ENCODE measurements at places on chromosomes 4 and X.

DNA sequence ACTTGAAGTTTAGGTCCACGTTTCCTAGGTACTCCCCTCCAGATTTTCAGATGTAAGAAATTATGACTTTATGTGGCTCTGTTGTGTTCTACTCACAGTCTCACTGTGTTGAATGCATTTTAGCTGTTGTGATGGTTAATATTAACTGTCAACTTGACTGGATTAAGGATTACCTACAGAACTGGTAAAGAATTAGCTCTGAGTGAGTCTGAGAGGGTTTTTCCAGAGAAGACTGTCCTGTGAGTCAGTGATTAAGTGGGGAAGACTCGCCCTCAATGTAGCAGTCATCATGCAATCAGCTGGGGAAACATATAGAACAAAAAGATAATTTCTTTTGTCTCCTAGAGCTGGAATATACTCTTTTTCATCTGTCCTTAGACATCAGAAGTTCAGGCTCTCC is 493.4 kb downstream of the ACTRT1 start:
- no peak for DNase-seq

GRCh38 chrX:103811858-103812257 is 20.2 kb downstream of the RAB9B start:
- no peak for DNase-seq

- DNase-seq, result peak; percentile 27
These were observed 17.8 kb downstream of the ZNF81 start for GRCh38 chrX:47854474-47854873.

DNA sequence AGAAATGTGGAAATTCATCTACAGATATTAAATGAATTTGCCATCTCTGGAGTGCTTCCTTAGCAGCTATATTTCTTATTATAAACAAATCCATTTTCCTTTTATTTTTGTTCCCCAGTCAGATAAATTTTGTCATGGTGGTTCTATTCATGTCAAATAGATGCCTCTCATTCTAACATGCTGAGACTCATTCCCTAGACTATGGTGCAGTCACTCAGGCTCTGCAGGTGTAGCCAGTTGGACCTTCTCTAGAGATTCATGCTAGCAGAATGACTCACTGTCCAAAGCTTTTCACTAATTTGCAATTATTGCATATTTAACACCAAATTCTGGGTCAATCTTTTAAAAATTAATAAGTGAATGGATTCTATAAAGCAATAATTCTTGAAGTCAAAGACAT is 1392.7 kb downstream of the PCDH7 start:
- no peak for DNase-seq

DNA sequence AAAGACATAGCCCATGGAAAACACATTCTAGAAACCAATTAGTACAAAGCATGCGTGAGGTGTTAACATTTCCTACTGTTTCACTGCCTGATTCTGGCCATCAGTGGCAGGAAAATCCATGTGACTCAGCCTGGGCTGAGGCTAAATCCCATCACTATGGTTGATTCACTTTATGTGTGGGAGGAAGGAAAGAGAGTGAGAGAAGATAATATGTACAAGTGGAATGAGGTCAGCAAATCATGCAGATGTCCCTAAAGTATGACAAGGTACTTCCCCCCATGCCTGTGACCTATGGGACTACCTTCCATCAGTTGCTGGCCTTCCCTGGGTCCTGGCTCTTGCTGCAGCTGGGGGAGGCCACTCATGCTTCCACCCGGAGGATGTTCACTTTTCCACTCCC is 64.2 kb upstream of the MAP3K15 start:
- DNase-seq, result no peak

GRCh38 chrX:109886122-109886761 is 116.7 kb upstream of the TMEM164 start:
- peak; percentile 47 for DNase-seq

DNA sequence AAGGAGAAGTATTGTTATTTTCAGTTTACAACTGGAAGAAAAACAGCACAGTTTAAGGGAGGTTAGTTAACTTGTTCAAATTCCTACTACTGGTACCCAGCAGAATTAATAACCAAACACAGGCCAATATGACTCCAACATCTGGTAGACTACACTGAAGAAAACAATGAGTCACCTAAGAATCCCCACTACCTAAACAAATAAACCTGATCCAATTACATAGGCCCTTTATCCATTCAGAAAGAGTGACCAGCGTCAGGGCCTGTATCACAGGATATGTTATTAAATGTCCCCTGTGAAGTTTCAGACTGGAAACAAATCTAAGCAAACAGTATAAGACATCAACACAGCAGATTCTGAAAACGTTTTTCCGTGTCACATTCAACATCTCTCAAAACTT is 492.5 kb upstream of the INTU start:
- DNase-seq, result no peak

GRCh38 chrX:126489116-126489695 is 63.4 kb downstream of the DCAF12L1 start:
- no peak for DNase-seq

- peak; percentile 80 for DNase-seq
These were observed 13.0 kb downstream of the DKC1 start for GRCh38 chrX:154775419-154776349.

GRCh38 chr4:162347842-162348213 is 184.0 kb upstream of the FSTL5 start:
- no peak for DNase-seq

DNA sequence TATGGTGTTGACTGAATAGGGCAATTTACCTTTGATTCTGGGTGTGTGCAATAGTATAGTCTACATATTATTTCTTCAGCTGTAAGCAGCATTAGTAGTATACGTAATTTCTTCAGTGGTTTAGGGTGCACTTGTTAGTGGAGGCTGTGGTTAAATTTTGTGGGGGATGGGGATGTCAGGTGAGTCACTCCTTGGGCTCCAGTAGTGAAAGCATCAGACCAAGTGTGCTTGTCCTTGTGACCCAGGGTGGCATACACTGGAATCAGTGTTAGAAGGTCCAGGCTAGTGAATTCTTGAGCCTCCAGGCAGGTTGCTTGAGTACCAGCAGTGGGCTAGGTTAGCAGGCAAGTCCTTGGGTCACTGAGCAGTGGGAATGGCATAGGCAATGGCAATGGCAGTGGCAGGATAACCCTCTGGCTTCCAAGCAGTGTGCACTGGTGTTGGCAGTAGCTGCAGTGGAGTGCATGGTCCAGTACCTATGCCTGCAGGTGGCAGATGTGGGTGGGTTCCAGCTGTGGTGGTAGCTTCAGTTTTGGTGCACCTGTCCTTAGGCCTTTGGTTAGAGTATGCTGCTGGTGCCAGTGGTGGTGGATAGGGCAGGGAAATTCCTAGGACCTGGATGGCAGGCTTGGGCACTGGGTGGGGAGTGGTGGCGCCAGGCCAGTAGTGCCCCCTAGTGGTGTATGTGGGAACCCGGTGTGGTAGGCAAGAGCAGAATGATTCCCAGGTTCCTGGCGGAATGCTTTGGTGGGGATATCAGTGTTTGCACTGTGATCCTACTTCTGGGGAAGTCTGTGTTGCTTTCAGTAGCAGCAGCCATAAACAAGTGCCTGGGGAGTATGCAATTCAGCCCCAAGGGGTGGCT is 531.0 kb downstream of the SMARCA1 start:
- DNase-seq, result no peak

DNA sequence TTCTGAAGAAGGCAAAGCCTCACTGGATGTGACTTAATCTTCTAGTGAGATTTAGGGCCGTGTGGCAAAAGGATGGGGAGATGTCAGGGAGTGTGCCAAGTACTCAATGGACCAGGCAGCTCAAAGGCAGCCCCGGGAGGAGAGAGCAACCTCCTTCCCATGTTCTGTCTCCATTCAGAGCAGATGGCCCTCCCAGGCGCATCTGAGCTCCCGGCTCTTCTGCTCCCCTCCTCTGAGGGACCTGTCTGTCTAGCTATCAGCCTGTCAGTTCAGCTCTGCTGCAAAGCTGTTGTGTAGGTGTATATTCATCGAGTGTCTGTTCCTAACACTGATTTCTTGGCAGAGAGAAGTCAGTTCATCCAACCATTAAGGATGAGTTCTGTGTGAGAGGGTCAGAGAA is 10.9 kb upstream of the PORCN start:
- no peak for DNase-seq

GRCh38 chr4:128565565-128566186 is 243.8 kb upstream of the JADE1 start:
- DNase-seq, result peak; percentile 38

- DNase-seq, result no peak
These were observed 112.8 kb upstream of the PSAPL1 start for GRCh38 chr4:7547368-7548040.

GRCh38 chr4:13611283-13611842 is 16.2 kb downstream of the BOD1L1 start:
- DNase-seq, result no peak

Data from suppressor macrophage (primary cell).